Inflammatory macrophage treated with lipopolysaccharide for 4 hours (primary cell): ENCODE measurements at places on chromosomes 16 and 17.

GRCh38 chr16:3503523-3503922, 2.7 kb downstream of the CLUAP1 start:
- DNase-seq = no peak

GRCh38 chr16:86476956-86477534, 33.3 kb upstream of the FOXF1 start:
- DNase-seq = no peak

DNA sequence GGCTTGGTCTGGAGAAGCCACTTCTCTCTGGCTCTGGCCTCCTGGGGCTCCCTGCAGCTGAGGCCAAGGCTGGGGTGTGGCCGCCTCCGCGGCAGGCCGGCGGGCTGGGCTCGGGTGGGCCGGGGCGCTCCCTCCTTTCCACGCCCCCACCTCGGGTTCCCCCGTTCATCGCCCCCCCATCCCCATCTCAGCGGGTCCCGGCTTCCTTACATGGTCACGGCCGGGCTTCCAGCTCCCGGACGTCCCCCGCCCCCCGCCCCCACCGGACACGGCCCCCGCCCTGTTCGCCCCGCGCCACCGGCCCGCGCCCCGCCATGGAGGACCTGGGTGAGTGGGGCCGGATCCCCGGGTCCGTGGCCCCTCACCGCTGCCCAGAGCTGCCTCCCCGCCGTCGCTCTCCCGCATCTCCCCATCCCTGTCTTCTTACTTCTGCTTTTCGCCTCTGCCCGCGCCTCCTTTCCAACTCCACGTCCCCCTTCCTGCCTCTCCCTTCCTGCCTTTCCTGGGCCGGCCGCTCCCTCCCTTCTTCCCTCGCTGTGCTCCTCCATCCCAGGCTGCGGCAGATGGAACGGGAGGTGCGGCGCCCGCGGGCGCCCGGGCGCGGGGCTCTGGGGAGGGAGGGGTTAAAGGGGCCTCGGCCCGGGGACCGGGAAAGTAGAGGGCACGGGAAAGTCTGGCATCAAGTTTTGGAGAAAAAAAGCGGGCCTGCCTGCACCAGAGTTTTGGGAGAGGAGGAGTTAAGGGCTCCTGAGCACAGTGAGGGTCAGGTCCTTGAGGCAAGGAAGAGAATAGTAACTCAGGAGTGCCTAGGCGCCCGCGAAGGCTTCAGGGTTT, at the start of gene TGFB1I1:
Gene TGFB1I1 (plus strand): TSS at position 278 of the 834 bp plus-strand sequence. CDS start 37 bp downstream, at position 315.
- DNase-seq = no peak

DNA sequence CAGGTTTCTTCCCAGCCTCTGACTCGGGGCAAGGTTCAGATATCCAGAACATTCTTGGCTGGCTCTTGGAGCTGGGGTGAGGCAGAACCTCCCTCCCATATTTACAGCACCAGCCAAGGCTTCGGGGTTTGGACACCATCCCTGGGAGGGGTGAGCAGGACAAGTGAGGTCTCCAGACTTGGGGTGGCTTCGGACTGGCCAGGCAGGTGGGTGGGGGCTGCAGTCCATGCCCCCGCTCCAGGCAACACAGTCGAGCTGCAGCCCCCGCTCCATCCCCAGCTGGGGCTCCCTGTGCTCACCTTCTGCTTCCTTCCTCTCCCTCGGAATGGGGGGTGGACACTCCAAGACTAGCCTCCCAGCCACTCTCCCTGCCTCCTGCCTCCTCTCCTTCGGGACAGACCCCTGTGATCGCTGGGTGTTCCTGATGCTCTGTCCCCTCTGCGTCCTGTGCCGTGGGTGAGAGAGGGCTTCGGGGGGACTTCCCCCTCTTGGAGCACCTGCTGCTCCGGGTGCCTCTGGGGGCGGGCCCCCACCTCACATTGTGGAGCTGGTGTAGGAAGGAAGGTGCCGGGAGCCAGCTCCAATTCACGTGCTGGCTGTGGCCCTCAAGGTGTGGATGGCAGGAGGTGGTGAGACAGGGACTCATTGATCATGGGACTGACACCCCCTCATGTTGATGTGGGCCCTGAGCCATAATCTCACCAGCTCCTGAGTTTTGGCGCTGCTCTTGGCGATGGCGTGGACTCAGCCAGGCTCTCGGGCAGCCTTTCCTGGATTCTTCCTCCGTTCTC, 189.2 kb downstream of the SEC14L1 start:
- no peak for DNase-seq

DNA sequence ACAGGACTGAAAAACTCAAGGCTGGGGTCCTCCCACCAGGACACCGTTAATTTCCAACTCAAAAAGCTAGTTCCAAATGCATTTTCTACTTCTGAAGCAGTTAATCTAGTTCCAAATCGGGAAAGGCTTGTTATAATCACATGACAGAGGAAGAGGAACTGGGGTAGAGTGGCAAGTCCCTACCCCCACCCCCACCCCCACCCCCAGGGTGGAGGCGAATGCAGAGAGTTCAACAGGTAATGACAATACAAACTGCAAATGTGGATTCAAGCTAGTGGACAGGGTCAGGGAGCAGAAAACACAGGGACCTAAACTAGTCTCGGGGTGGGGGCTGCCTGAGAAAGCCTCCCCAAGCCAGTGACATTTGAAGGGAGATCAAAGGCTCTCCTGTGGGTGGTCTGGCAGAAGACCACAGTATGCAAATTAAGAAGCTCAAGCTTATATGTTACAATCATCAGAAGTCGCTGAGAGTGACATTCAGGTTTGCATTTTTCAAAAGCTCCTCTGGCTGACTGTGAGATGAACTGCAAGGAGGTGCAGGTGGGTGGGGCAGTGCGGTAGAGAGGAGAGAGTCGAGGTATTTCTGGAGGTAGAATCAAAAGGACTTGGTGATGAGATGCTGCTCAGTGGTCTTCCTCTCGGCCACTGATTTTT, 56.4 kb upstream of the SLC25A19 start:
- DNase-seq = peak; percentile 55

DNA sequence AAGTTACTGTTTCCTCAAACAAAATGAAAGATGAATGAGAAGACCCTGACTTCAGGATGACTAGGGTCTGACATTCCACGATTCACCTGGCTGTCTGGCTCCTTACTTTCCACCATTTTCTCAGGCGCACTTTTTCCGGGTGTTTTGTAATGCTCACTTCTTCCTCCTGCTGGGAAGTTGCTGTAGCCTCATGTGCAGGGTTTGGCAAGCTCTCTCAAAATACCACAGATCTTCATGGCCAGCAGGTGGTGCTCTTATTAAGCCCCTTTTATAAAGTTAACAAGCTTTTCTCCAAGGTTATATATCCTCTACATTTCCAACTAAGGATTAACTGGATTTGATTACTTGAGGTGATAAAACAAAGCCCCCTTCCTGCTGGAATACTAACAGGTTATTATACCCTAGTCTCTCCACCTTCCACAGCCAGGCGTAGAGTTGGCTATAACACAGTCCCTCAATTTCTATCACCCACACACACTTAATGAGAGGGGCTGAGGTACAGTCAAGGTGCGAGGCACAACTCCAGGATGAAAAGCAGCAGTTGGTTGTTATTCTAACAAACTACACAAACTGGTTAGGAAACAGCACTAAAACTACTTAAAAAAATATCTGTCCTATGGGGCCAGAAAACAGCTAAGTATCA, 45.4 kb downstream of the STH start:
- peak; percentile 69 for DNase-seq

DNA sequence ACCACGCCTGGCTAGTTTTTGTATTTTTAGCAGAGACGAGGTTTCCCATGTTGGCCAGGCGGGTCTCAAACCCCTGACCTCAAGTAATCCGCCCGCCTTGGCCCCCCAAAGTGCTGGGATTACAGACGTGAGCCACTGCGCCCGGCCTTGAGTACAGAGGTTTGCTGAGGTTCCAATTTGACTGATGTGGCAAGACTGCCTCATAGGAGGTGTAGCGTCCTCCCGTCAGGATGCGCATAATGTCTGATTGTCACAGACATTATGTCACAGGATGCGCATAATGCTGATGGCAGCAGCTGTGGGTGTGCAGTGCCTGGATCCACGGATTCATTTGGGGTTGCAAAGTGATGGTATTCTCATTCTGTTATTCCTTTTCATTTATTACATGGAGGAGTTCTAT, 45.2 kb downstream of the HAPSTR1 start:
- no peak for DNase-seq

- DNase-seq = peak; percentile 56
Observed at GRCh38 chr17:17062866-17063265, 20.6 kb downstream of the MPRIP start.

DNA sequence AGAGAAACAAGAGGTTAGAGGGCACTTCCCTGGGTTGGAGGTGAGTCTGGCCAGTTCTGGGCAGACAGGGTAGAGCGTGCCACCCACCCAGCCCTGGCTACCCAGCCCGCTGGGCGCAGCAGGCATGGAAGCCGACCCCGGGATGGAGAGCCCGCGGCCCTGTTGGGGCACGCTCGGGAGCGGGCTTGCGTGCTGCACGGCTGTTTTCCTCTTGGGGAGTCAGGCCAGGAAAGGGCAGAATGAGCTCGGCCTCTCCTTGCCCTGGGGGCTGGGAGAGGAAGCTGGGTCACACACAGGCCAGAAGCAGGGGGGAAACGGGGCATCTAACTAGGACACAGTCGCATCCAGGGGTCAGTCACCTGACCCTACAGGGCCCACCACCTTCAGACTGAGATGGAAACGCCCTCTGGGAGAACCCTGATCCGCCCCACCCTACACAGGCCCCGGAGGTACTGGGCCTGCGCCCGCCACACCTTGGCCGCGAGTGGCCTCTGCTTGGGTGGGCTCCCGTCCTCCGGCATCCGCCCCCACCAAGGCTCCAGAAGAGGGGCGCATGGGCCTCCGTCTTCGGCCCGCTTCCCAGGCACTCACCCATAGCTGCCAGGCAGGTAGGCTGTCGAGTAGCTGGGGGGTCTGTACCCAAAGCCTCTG, 1.2 kb downstream of the SOX15 start:
- DNase-seq = no peak

DNA sequence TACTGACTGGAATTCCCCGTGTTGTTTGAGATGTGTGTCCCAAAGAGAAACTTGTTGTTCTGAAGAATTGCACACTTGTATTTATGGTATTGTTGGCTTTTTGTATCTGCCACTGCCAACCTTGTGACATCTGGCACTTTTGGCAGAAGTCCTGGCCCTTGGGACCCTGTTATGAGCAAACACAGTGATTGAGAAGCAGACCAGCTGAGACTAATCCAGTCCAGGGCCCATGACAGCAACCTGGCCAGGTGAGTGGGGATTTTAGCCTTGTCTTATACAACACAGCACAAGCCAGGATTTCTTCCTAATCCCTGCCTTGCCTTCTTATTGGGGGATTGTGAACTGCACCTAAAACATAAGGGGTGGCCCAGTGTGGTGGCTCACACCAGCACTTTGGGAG, 80.0 kb downstream of the NTN1 start:
- no peak for DNase-seq

DNA sequence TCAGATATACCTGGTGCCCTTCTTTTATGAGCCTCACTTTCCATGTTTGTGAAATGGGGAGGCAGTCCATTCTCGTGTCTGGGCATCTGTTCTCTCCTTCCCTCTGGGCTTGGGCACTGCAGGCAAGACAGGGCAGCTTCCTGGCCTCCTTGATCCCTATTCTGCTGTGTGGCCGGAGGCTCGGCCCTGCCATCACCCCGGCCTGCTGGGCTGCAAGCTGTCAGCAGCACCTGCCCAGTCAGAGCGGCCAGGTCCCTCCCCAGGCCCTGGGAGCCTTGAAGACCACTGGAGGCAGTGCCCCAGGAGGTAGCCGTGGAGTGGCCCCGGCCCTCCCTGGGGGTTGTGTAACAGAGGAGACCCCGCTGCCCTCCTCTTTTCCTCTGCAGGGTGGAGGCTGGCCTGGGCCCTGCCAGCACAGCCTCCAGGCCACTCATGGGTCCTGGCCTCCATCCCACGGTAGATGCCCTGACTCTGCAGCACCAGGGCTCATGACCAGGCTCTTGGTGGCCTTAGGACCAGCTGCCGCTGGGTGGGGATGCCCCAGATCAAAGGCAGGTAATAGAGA, 9.2 kb downstream of the KCNJ12 start:
- DNase-seq = no peak

GRCh38 chr16:80526418-80527061, 14.3 kb upstream of the DYNLRB2 start:
- DNase-seq = peak; percentile 71

GRCh38 chr16:85010931-85011845, at the start of gene ZDHHC7:
Gene ZDHHC7 (minus strand): TSS chr16:85011535. CDS start chr16:84990618, 20,917 bp downstream.
- DNase-seq = peak; percentile 85

DNA sequence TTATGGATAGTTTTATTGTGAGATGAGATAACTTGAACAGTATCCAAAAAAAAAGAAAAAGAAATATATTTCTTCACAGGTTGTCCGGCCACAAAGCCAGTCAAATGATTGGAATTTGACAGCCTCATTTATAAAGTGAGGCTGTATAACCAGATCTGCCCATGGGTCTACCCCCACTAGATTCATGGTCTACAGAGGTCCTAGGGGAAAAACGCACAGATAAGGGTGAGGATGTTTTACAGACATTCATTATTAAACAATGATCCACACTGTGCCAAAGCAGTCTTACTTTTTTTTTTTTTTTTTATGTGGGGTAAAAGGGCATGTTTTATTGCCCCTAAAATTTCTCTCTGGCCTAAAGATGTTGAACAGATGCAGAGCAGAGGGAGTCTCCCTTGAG, 1503.0 kb upstream of the CDH8 start:
- DNase-seq = no peak

- DNase-seq = peak; percentile 76
Observed at GRCh38 chr16:21659124-21659523, 4.6 kb upstream of the OTOA start.

GRCh38 chr17:33838281-33838680, 416.8 kb upstream of the CCL2 start:
- DNase-seq = no peak

DNA sequence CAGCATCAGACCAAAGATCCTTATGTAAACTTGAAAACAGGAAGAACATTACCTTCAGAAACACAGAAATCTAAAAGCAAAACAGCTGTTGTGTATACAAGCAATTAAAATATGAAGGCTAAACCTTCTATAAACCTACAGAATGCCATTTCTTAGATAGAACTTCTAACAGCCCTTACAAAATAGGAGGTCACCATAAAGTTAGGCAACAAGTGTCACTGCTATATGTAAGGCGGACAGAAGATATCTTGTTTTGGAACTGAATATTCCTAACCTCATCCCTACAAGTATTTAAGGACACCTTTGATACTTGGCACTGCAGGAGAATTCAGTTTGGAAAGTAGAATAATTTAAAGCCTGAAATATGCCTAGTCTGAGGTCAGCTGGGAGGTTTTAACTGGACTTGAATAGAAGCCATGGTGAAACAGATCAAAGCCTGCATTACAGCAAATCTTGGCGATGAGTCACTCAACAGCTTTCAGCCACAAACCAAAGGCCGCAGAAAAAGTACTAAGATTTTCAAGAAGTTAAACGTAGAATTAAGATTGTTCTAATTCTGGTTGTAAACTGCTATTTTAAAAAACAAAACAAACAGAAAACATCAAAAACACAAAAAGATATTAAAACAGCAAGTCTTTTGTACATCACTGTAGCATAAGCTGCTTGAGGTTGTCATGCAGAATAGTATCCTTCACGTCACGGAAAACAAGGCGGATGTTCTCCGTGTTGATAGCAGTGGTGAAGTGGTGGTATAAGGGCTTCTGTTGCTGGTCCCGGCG, 42.7 kb downstream of the GNA13 start:
- peak; percentile 84 for DNase-seq
